ENCODE measurements at places on chromosomes 6 and 20.
A peak's percentile ranks its signal among the peaks of the same experiment; 100 is the strongest.

DNA sequence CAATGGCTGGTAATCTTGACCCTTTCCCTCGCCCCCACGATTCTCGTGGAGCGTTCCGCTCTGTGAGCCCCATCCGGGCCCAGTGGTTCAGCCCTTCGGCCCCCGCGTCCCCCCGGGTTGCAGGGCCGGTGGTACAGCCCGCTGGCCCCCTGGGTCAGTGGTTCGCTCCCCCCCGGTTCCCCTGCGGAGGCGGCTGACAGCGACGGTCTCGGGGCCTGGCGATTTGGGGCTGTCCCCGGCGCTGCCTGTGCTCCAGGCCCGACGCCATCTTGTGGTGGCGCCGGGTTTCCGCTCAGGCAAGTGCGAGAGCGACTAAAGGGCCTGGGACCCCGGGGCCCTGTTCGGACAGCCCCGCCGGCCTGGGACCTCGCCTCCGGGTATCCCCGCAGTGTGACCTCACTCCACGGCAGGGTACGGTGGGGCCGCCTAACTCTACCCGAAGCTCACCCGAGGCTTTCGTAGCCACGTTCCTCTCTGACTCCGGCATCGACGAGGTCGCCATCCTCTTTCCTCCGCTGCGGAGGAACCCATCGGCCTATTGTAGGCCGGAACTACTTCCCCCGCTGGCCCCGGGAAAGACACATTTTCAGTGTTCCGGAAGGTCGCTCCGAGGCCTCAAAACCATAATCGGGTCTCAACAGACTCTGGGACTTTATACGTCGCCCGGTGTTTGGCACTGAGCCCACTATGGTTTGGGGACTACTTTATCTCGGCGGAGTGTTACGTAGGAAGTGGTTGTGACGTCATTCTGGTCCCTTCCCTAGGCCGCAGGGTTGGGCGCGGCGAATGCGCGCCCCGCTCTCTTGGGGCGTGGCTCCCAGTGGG lies at the start of gene ZNF335:
ZNF335 (minus strand) TSS at position 529 of the 825 bp plus-strand sequence. CDS start 793 bp downstream, outside the sequence.
- peak; percentile 97 for DNase-seq

DNA sequence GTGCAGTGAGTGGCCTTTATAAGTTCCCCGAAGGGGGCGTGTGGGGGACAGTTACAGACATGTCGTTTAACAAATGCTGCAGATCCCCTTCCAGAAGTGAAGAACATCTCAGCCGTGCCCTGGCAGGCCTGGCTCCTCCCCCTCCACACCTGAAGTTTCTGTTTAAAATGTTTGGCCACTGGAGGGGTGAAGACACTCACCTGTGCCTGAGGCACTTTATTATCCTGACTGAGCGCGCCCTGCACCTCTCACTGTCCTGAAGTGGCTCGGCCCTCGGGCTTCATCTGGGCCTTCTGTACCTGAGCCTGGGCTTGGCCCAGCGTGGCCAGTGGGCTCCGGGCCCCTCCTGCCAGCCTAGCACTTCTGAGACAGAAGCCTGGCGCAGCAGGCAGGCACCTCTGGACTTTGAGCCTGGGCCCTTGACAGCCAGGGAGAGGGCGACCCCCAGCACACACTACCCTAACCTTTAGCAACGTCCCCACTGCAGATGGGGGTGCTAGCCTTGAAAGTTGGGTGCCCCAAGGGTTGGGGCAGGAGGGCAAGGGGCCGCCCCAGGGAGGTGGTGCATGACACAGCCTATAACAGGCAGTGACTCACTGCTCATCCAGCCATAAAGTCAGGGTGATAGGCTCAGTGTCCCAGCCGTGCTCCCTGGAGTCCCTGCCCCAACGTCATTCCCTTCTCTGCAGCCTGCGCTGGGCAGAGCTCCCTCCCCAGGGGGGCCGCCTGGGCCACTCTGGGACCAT lies 13.6 kb upstream of the GATA5 start:
- DNase-seq, result no peak

DNA sequence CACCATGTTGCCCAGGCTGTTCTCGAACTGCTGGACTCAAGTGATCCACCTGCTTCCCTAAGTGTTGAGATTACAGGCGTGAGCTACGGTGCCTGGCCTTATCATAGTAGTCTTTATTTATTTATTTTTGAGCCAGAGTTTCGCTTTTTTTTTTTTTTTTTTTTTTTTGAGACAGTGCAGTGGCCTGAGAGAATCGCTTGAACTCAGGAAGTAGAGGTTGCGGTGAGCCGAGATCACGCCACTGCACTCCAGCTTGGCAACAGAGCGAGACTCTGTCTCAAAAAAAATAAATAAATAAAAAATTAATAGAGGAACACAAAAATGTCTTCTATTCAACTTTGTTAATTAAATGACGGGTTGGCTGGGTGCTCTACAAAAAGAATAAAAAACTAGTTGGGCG lies 12.9 kb downstream of the MAPRE1 start:
- DNase-seq, result no peak

GRCh38 chr20:50762045-50762422 lies 30.7 kb downstream of the PARD6B start:
- DNase-seq, result peak; percentile 53

DNA sequence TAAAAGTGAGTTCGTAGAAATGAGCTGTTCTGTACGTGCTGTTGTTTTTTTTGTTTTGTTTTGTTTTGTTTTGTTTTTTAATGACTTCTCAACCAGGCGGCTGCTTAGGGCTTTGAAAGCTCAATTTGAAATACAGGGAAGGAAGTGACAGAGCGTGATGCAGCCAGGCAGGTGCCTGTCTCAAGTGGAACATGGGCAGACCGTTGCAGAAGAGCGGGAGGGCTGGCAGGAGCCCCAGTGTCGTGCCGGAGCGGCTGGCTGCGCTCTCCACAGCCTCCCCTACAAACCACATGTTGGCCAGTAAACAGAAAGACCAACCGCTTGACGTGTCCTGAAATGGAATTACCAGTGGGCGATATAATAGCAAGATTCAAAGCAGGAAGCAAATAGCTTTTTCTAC lies 164.9 kb upstream of the RREB1 start:
- DNase-seq, result peak; percentile 20

GRCh38 chr6:152089992-152090391 lies 282.5 kb downstream of the ESR1 start:
- no peak for DNase-seq

- DNase-seq, result no peak
Observed at GRCh38 chr6:6486595-6486994, 101.9 kb upstream of the LY86 start.

- DNase-seq, result no peak
Observed at GRCh38 chr20:14234666-14235295, 102.6 kb downstream of the FLRT3 start.

- peak; percentile 75 for DNase-seq
Observed at GRCh38 chr6:26420688-26421171, 18.7 kb downstream of the BTN3A1 start.

All from kidney (tissue), 22 donors.